ENCODE measurements at places on chromosomes 16 and 17. TPM values are rescaled to one million over a fixed set of nuclear protein-coding genes. Genes with fewer than 3 reads are reported as not detected.

DNA sequence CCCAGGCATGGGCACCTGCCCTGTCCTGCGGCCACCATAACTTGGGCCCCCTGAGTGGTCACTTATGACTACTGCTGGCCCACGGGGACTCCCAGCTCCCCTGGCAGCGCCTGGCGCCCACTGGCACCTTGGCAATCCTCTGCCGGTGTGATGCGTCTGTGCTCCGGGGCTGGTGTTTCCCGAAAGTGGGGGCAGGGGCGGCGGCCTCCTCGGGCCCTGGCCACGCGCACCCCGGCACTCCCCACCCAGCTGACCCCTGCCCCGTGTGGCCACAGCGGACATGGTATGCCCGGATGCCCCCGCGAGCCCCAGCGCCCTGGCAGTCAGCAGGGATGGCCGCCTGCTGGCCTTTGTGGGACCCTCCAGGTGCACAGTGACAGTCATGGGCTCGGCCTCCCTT is 8.3 kb downstream of the WDR90 start:
- DNase-seq = no peak
- H3K4me1 ChIP-seq = peaks cover 4% of the 10 kb centered on the region
- H3K36me3 ChIP-seq = no peaks in the 10 kb centered on the region
- H3K4me3 ChIP-seq = no peak overlapping the region

DNA sequence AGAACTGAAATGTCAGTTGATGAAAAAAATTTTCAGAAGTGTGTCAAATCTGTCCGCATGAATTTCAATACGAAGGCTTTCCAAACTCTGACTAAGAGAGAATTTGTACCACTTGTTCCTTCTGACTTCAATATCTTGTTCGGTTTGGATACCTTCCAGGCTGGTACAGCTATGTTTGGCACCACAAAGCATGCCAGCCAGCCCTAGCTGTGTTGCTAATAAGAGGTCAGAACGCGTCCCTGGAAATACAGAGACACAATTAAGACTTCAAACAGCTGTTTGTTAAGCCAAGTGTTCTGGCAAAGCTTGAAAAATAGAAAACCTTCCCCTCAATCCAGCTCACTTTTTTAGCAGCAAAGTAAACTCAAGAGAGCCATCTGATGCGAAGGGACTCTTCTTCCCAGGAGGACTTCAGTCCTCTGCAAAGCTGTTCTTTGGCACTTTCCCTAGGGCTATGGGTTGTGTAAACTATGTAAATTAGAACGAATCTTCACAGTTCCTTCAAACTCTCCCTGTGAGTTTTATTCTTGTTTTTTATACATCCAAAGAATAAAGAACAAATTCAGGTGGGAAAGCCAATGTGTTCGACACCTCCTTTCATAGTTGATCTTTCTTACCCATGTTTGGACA is 35.1 kb downstream of the GRB2 start:
- no peak overlapping the region for H3K4me3 ChIP-seq
- H3K27ac ChIP-seq = peak overlapping the region; percentile 24
- DNase-seq = no peak
- no peaks in the 10 kb centered on the region for H3K27me3 ChIP-seq
- peaks cover 25% of the 10 kb centered on the region for H3K36me3 ChIP-seq

DNA sequence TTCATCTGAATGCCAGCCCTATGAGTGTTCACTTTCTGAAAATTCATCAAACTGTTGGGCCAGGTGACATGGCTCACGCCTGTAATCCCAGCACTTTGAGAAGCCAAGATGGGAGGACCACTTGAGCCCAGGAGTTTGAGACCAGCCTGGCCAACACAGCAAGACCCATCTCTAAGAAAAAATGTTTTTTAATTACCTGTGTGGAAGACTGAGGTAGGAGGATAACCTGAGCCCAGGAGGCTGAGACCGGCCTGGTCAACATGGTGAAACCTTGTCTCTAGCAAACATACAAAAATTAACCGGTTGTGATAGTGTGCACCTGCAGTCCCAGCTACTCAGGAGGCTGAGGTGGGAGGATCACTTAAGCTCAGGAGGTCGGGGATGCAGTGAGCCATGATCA is 10.3 kb downstream of the MYH11 start:
- H3K36me3 ChIP-seq = no peaks in the 10 kb centered on the region
- H3K4me3 ChIP-seq = no peak overlapping the region
- no peak for DNase-seq
- H3K27me3 ChIP-seq = peaks cover 5% of the 10 kb centered on the region

GRCh38 chr16:30876867-30877266 is 17.0 kb downstream of the BCL7C start:
- peak overlapping the region; percentile 86 for H3K27ac ChIP-seq
- peak overlapping the region; percentile 96 for H3K4me3 ChIP-seq
- no peak for DNase-seq
- H3K27me3 ChIP-seq = no peaks in the 10 kb centered on the region
- peaks cover 25% of the 10 kb centered on the region for H3K36me3 ChIP-seq
- H3K4me1 ChIP-seq = peaks cover 26% of the 10 kb centered on the region

- no peaks in the 10 kb centered on the region for H3K4me1 ChIP-seq
- no peak for DNase-seq
- H3K27me3 ChIP-seq = peaks cover 27% of the 10 kb centered on the region
- no peaks in the 10 kb centered on the region for H3K36me3 ChIP-seq
Observed at GRCh38 chr17:65219124-65219523, 82.0 kb downstream of the RGS9 start.

DNA sequence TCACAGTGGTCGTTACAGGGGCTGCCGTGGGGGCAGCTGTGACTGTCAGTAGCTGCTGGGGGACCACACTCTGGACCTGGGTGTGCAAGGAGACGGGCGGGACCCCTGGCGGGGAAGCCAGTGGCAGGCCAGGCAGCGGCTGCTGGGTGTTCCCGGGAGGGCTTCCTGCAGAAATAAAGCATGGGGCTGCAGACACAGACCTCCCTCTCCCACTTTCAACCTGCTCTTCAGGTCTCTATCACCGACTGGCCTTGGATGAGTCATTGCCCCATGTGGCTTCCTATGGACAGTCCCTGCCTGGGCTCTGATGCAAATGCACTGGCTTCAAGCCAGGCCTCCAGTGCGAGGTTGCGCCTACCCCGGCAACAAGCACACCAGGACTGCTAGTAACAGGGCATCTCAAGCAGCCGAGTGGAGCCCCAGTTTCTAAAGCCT is 17.2 kb downstream of the SREBF1 start:
- peak overlapping the region; percentile 85 for H3K4me3 ChIP-seq
- peaks cover 54% of the 10 kb centered on the region for H3K4me1 ChIP-seq
- peak; percentile 84 for DNase-seq
- H3K27ac ChIP-seq = peak overlapping the region; percentile 82
- no peaks in the 10 kb centered on the region for H3K27me3 ChIP-seq
- H3K36me3 ChIP-seq = peaks cover 50% of the 10 kb centered on the region

- peak; percentile 84 for DNase-seq
- H3K4me1 ChIP-seq = peaks cover 15% of the 10 kb centered on the region
- H3K4me3 ChIP-seq = peak overlapping the region; percentile 66
- no peaks in the 10 kb centered on the region for H3K36me3 ChIP-seq
- H3K27ac ChIP-seq = peak overlapping the region; percentile 52
Observed at GRCh38 chr17:66255112-66255511, 25.9 kb upstream of the APOH start.

DNA sequence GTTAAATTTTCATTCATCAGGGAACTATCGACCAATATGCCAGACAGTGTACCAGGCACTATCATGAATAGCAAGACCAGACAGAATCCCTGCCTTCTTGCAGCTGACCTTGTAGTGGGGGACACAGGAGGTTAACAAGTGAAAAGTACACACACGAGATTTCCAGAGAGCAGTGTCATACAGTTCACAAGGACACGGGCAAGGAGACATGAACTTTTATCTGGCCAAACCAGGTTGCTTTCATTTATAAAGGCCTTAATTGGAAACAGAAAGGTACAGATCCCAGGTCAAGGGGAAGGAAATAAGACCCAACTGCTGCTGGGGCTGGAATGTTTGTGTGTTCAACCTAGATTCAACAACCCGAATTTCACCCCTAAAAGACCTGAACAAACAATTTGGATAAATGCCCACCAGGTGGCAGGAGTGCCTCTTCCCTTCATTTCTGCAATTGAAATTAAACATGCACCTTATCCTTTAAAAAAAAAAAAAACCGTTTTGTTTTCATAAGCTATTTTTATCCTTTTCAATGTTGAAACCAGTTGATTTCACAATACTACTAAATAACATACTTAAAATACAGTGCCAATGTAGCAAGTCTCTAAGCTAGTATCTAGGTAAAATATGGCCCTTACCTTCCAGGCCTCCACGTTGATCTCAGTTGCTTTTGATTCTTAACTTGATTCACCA is 65.9 kb downstream of the EMP2 start:
- no peaks in the 10 kb centered on the region for H3K36me3 ChIP-seq
- no peak overlapping the region for H3K4me3 ChIP-seq
- peak; percentile 83 for DNase-seq
- H3K27me3 ChIP-seq = peaks cover 5% of the 10 kb centered on the region
- H3K4me1 ChIP-seq = peaks cover 11% of the 10 kb centered on the region

Gene SPECC1
- total RNA-seq = 6.4 TPM

Gene CCDC154
- total RNA-seq = 1.3 TPM

Gene STAC2
- total RNA-seq = not detected

Gene HOXB6
- 0.33 TPM for total RNA-seq

Gene CA7
- total RNA-seq = 0.28 TPM

Gene FOXJ1
- 0.07 TPM for total RNA-seq

Gene RNF227
- total RNA-seq = 6.5 TPM

Measured in activated CD4-positive, alpha-beta T cell treated with anti-CD3 and anti-CD28 coated beads, Interleukin-2, amount 10 ng/mL, durations not matched to agents 24 days and 14 days (primary cell).